Stimulated activated naive B cell treated with anti-CD40 and anti-IgM and Interleukin-4, amounts not matched to agents 10 μg/mL and 1 μg/mL and 100 μg/mL, for 72 hours (primary cell): ENCODE measurements at places on chromosomes 16 and 17.

DNA sequence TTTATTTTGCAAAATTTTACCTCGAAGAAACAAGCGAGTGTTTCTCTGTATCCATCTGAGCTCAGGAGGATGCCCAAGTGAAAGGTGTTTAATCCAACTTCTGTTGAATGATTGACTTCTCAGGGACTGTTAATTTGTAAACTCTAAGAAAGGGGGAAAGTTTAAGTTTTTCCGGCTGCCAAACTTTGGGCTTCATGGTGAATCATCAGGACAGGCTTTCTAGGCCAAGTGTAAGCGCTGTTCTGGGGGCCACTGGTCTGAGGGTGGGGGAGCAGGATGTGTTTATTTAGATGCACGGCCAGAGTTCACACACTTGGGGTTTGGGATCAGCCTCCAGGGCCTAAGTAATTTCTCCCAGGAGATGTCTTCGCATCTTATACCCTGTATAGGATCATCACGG lies 110.4 kb downstream of the PITPNC1 start:
- no peak for DNase-seq

DNA sequence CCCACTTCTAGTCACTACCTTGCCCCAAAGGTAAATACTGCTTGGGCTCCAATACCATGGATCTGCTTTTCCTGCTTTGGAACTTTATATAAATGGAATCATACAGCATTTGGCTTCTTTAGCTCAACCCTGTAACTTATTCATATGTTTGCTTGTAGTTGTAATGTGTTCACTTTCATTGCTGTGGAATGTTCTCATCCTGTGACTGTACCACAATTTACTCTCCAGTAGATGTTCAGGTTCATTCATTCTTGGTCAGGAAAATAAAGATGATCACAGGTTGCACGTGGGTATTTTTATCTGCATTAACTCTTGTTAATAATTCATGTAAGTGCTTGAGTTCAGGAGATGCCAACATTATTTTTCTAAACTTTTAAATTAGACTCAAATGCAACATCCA lies 6.7 kb upstream of the BEAN1 start:
- no peak for DNase-seq

DNA sequence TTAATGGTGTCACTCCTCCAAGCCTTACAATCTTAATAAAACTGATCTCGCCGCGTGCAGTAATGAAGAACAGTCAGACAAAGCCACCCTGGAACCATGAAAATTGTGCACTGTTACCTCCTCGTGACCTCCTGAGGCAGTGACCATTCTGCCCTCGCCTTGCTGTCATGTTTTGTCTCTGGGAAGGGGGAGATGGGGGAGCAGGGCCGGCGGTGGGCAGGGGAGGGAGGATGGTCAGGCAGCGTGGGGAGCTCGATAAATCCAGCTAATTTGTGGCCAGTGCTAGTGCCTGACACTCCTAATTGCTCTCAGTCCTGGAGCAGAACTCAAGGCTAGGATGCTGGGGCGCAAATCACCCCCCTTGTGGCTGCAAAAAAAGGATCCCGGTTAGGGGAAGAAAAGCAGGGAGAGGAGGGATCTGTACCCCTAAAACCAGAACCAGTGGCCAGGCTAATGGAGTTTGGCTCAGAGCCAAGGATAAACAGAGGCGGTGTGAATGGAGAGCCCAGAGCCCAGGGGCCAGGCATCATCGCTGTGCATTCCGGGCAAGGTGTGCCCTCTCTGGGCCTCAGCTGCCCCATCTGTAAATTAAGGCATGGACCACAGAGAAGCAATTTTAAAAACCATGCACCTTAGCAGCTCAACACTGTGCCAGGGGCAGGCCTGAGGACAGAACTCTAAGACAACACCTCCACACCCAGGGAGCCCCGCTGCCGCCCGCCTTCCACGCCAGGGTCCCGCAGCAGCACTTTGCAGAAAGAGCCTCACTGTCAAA lies 113.3 kb downstream of the ZNF423 start:
- no peak for DNase-seq

DNA sequence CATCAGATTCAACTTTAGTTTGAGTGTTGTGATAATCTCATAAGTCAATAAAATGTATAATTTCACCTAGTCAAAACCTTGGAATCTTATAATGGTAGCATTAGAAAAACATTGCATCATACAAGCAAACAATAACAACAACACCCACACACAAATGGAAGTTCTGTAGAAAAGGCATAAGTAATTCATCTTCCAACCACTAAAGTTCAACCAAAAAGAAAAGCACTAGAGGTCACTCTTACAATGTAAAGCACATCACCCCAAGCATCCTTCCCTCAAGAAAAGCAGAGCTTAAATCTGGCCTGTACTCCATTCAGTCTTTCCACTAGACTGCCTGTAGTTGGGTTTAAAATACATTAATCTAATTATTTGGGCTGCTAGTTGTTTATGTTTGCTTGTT lies 1.8 kb downstream of the CNTNAP4 start:
- DNase-seq = no peak

DNA sequence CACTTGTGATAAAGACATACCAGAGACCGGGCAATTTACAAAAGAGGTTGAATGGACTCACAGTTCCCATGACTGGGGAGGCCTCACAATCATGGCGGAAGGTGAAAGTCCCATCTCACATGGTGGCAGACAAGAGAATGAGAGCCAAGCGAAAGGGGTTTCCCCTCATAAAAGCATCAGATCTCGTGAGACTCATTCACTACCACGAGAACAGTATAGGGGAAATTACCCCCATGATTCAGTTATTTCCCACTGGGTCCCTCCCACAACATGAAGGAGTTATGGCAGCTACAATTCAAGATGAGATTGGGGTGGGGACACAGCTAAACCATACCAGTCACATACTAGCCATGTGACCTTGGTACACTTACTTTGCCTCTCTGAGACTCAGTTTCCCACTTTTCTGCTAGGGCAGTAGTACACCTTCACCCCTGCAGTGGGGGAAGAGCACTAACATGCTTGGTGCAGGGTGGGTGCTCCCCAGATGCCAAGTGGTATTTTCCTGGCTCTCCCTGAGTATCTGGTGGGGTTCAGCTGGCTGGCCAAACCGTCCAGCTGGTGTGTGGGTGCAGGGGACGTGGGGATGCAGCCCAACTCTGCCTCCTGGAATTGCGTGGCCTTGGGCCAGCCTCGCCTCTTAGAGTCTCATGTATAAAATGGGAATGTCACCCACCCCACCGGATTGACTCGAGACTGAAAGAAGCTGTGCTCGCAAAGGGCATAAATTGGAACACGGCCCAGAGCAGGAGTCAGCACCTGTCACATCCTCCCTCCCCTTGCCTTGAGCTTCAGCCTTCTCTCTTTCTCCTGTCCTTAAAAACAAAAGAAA lies 364.1 kb downstream of the CPPED1 start:
- DNase-seq = no peak

DNA sequence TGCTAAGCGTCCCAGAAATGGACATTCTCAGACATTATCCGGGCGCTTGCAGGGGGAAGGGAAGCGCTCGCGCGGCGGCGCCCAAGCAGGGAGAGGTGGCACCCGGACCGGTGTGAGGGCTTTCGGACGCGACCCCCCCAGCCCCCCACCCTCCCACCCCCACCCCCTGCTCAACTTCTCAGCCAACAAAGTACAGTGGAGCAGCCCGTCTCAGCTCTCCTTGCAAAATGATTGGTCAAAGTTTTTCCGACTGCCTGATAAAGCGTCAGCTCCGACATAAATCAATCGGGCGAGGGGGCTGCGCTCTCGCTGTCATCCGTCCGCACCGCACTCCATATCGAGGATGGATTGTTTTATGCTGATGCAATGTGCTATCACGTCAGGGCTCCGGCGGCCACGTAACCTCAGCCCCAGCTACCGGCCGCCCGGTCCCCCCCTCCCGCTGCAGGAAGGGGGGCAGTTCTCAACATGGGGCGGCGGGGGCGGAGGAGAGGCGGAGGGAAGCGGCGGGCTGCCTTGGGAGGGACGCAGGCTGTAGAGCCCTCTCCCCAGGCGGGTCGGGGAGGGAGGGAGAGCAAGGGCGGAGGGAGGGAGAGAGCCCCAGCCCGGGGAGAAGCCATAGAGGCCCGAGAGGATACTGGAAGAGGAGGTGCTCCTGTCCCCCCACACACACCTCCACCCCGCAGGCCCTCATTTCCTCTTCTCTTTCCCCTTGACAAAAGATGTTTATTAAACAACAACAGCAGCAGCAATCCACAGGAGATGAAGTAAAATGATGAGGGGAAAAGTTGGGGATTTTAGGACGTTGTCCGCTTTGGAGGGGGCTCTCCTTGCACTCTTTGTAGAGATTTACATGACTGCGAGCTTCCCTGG lies at the start of gene HOXB9:
HOXB9 (minus strand) TSS at position 114 of the 873 bp plus-strand sequence; CDS start at position 25, 89 bp downstream.
- no peak for DNase-seq

DNA sequence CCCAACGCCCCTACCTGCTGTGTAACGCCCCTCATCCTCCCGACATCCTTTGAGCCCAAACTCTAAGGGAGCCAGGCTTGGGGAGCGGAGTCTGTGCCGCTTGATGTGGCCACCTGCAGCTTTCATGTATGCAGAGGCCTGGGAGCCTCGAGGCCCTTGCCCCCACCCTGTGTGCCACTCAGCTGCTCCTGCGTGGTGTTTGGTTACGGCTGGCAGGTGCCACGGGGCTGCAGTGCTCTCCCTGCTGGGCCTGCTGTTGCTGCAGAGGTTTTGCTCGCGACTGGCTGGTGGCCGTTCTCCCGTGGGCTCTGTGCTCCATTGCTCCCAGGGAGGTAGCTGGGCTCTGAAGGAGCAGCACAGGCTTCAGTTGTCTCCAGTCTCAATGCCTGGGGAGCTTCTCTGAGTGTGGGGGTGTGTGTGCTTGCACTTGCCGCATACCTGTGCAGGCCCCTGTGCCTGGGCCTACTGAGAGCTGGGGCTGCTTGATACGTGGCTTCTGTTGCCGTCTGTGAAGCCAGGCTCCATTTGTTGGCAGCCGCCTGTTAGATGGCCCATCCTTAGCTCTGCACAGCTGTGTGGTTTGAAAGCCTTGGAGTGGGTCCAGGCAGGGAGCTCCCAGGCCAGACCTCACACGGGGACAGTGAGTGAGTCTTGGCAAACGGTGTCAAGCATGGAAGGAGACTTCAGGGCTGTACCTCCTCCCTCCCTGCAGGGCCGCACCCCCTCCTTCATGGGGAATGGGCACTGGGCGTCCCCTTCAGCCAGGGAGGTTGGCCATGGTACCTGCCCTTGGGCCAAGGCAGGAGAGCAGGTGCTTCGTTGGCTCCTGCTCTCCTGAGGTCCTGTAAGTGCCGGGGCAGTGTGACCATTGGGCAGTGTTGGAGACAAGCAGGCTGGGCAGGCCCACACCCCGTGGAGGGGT lies 47.2 kb downstream of the PDPK1 start:
- no peak for DNase-seq

DNA sequence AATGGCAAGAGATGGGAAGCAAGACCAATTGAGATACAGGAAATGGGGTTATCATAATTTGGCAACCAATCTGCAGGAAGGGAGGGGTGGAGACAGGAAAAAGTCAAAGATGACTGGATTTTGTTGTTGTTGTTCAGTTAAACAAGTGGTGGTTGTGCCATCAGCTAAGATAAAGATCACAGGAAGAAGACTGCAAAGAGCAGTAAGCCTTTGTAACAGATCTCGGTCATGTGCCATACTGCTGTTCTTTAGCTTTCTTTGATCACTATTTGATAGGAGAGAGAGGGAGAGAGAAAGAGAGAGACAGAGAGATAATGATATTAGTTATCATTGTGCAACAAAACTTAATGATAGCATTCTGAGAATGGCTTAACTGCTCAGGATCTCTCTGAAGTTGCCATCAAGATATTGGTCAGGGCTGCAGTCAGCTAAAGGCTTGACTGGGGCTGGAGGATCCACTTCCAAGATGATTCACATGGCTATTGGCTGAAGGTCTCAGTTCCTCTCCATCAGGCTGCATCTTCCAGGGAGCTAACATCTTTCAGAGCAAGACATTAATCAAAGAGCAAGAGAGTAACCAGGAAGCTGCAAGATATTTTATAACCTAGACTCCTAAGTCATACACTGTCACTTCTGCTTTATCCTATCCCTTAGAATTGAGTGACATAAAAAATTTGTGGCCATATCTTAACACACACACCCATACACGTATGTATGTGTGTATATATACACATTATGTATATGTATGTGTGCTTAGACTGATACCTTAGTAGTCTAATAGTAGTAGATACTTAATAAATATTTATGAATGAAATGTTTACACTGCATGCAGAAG lies 405.0 kb downstream of the SHISA9 start:
- DNase-seq = no peak

DNA sequence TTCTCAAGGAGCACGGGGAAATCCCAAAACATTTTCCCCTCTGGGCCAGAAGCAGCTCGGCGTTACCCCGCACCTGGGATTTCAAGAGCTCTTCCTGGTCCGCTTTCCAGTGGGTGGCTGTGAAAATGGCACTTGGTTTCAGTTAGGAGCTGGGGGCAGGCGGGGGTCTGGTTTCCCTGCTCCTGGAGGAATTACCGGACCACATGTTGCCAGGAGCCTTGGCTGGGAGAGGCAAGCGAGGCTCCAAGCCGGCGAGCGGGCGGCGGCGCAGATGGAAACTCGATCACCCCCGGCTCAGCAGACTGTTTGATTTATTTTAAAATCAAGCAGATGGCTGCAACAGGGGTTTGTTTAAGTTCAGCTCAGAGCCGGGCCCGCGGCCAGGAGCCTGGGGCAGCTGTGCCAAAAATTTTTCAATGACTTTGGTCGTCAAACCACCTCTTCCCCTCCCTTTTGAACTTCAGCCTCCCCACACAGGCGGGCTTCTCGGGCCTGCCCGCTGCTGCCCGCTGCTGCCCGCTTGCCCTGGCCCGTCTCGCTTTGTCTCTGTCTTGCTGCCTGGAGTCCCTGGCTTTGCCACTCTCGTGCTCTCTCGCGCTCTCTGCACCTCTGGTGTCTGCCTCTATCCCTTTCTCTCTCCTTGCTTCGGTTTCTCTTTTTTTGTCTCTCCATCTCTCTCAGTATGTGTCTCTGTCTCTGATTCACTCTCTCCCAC lies 108.0 kb upstream of the CIBAR2 start:
- no peak for DNase-seq

- DNase-seq = no peak
Observed at GRCh38 chr16:1403733-1404132, 10.8 kb downstream of the UNKL start.

DNA sequence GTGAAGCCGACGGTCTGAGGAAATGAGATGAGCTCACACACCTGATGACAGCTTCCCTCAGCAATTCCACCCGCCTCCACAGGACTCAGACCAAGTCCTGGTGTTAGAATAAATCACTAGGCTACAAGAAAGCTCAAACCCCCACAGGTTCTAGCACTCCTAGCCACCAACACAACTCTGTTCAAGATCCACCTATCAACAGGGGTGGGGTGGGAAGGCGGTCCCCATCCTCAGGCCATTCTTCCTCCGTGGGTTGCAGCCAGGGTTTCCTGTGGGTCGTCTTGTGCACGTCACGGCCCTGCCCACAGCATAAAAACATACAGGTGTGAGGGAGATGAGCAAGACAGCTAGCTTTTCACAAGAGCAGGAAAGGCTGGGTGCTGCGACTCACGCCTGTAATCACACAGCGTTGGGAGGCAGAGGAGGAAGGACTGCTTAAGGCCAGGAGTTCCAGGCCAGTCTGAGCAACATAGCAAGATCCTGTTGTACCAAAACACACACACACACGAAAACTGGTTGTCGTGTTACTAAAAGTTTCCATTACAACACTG lies 81.1 kb downstream of the ANKRD11 start:
- DNase-seq = no peak
